ENCODE measurements at places on chromosomes 5 and 9.

DNA sequence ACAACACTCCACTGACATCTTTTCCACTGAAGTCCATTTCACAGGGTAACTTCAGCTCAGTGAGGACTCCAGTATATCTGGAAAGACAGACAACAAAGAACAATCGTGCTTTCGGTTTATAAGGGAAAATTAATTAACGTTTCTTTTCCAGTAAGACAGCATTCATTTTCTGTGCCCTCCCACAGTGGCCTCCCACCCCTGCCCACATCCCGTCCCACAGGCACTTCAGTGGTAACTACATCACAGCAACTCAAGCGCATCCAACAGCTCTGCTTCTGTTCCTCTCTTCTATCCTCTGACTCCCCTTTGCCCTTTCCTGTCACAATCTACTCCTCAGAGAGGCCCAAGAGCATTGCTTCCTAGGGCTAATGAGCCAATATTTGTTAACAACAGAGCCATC, 40.3 kb downstream of the GLDC start:
- DNase-seq, result no peak

GRCh38 chr5:142385194-142385593, 60.4 kb upstream of the SPRY4 start:
- DNase-seq, result no peak

GRCh38 chr5:16461026-16461425, 4.6 kb downstream of the ZNF622 start:
- no peak for DNase-seq

- no peak for DNase-seq
Observed at GRCh38 chr5:140571105-140571504, 6.5 kb downstream of the SLC35A4 start.

- DNase-seq, result no peak
Observed at GRCh38 chr5:179620293-179620692, 3.2 kb downstream of the HNRNPH1 start.

DNA sequence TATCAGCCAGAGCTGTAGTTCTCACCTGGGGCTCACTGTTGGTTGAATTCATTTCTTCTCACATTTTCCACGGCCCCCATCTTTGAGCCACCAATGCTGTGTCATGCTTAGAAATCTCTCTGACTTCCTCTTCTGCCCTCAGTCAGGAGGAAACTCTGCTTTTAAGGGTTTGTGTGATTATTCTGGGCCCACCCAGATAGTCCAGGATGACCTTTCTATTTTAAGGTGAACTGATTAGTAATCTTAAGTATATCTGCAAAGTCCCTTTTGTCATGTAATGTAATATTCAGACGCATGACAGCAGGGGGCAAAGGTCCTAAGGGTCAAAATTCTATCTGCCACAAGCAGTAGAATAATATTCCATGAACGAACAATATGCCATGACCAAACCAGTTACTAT, 88.4 kb downstream of the AK8 start:
- no peak for DNase-seq

GRCh38 chr5:125199373-125199772, 452.9 kb upstream of the ZNF608 start:
- no peak for DNase-seq

DNA sequence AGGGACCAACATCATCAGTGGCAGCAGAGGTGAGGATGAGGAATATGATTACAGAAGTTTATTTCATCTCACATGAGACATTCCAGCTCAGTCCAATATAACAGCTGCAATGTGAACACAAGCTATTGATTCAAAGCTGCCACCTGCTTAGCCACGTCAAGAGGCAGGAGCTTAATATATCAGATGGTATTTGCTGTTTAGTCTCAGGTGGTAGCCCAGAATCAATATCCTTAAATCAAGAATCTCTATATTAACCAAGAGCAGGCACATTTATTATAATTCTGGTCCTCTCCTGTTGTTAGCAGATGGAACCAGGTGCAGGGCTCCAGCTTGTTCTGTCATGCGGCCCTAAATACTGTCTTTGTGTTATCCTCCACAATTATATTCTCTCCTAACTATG, 431.6 kb downstream of the ICE1 start:
- no peak for DNase-seq

DNA sequence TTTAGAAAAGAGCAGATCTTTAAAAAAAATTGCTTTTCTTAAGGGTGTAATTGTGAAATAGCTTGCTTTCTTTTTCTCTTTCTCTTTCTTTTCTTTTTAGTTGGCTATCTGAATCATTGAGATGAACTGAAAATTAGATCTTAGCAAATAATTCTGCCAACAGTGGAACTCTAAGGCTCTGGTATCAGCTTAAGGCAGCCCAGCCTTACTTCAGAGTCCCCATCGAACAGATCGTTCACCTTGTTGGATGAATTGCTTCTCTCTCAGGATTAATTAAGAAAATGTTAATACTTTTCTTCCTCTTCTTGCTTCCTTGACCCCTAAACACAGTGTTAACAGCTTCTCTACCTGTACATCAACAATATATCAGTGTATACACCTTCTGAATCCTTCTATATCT, 92.1 kb downstream of the ZCCHC7 start:
- DNase-seq, result no peak

DNA sequence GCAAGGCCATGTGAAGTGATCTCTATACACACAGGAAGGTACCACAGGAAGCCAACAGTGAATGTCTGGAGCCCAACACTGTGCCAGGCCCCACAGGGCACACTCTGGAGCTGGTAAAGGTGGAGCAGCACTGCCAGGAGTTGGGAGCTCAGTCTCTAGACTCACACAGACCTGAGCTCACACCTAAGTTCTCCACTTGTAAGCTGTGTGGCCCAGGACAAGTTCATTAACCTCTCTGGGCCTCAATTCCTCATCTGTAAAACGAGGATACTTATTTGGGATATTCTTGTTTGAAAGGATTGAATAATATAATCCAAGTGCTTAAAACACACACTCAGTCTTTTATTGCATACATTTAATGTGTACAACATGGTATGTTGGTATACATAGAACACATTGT, 60.6 kb upstream of the IQGAP2 start:
- DNase-seq, result no peak

GRCh38 chr9:33158843-33159776, 8.0 kb downstream of the B4GALT1 start:
- DNase-seq, result no peak

DNA sequence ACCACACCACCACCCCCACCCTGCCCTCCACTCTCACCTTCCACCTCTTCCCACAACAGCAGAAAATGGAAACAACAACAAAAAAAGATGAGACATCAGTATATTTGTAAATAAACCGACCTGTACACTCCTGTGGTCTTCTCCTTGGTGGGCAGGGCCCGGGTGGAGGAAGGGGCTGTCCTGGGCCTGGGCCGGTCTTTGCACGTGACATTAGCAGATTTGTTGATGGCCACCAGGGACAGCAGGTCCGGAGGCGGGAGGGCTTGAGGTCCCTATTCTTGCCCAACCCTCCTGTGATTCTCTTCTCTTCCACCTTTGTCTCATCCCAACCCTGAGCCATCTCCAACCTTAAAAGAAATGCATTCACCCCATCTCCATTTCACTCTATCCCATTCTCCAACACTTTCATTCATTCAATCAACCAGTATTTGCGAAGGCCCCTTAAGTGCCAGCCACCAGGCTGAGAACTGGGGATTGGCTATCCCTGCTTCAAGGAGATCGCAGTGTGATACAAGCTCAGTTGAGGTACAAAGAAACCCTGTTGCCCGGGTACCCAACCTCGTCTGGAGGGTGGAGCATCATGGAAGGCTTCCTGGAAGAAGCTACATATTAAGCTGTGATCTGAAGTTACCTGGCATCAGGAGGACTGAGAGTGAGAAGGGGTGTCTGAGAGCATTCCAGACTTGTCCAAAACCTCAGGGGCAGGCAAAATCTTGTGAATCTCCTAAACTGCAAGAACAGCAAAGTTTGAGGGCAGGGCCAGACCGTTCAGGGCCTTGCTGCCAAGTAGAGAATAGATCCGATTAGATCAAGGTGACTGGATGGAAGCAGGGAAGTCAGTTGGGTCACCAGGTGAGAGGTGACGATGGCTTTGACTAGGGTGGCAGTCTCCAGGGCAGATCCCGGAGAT, 87.4 kb downstream of the LMX1B start:
- no peak for DNase-seq

DNA sequence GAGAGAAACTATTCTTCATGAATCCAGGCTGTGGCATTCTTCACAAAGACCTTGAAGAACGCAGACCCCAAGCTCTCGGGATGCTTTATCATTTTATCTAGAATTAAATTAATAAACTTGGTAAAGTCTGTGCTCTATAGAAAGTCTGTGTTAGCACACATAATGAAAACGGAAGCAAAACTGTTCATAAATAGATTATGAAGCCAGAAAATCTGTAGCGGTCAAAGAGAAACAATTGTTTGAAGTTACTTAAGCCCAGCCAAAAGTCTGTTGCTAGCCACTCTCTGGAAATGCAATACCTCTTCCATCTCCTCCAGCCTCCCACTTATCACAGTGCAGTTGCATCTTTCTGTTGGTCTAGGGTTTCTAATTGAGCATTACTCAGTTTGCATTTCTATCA, 375.9 kb downstream of the KIF4B start:
- DNase-seq, result no peak

- DNase-seq, result no peak
Observed at GRCh38 chr5:123174916-123175481, 86.0 kb downstream of the PRDM6 start.

GRCh38 chr5:56543441-56544388, 271.6 kb upstream of the MAP3K1 start:
- DNase-seq, result no peak

DNA sequence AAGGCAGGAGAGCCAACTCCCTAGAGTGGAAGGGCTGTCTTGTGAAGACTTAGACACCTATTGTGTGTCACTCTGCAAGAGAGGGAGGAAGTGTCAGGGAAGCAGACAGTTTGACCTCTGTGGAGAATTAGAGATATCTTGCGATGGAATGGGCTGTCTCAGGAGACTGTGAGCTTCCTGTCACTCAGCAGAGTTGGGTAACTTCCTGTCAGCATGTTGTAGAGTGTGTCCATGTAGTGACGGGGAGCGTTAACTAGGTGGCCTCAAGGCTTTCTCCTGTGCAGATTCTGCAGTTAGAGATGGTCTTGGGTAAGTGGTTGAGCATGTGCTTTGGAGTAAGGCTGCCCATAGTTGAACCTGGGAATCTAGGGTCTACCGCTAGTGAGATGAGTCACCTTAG, 136.5 kb downstream of the KIF4B start:
- DNase-seq, result no peak

DNA sequence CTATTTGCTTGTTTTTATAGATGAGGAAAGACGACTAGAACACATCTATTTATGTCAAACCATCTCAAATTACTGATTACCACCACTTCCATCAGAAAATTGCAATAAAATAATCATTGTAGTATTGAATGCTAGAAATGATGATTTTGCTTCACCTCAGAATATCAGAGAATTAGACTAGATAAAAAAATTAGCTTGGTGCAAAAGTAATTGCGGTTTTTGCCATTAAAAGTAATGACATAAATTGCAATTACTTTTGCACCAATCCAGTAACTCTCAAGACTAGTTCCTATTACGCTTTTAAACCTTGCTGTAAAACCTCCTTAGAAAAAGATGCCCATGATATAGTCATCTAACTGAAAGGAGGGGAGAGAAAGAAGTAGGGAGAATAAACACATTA, 556.7 kb upstream of the GRIN3A start:
- no peak for DNase-seq

DNA sequence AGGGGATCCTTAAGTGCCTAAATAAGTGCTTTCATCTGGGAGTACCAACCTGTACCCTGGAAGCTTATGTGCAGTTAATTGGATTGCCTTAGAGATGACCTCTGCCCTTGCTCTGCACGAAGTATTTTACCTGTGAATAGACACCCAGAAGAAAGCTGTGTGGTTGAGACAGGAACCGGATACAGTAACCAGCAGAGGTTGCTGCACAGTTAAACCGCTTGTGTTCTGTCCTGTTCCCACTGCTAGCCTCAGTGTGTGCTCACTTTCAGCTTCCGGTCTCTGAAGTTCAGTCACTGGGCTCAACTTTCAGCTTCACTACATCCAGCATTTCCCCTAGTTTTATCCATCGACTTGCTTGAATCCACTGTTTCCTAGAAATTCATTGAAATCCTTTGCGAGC, 185.3 kb downstream of the FAM170A start:
- DNase-seq, result no peak

DNA sequence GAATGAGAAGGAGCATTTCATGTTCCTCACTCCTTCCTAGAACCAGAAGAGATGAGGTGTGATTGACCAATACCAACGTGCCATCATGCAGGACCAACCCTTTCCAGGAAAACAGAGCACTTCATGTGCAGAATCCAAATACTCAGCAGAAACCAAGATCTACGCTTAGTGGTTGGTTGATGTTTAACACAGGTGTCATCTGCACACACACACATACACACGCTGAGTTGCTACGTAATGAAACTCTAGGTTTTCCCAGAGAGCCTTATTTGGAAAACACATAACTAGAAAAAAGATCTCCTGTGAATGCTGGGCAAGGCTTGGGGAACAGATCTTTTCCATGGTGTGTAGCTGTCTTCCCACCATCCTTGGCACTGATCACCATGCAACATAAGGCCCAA, 21.1 kb upstream of the ZNF622 start:
- no peak for DNase-seq

DNA sequence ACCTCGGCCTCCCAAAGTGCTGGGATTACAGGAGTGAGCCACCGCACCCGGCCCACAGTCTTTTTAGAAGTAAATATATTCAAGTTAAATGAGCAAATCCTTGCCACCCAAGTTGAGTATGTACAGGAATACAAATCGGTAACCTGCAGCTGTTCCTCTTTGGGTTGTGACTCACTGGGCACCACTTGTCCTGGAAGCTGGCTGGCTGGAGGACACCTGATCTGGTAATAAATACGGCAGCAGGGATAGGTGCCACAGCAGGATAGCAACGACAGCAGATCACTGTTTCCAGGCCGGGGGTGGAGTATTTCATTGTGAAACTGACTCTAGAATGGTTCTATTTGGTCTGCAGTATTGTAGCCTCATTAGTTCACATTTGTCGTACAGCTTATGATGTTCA, 35.7 kb upstream of the SLC36A2 start:
- no peak for DNase-seq

DNA sequence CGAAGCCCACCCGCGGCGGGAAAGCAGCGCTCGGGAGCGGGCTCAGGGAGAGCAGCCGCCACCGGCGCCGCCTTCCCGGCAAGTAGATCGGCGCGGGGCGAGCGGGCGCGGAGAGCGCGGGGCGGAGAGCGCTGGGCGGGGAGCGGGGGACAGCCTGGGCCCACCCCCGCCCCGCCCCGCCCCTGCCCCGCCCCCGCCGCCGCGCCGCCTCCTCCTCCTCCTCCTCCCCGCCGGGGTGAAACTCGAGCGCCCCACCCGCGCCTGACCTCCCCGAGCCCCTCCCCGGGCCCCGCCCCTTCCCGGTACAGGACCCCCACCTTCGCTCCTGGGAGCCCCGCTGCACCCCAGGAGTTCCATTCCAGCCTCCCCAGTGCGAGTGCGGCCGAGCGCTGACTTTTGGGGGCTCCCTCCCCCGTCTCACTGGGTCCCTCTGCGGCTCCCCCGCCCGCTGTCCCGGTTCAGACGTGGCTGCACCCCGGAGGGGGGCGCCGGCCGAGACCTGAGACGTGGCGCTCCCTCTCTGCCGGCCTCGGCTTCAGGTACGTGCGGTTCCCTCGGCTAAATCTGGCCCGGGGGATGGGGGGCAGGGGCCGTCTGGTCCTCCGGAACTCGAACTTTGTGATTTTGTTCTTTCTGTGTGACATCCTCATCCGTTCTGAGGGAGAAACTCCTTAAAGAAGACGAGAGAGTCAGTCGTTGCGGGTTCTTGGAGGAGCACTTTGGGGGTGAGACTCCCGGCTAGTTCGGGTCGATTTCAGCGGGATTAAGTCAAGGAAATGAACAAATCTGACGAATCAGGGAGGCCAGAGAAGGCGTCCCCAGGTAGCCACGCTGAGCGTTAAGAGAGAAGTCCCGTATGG, at the start of gene SEMA5A:
TSS of gene SEMA5A (minus strand) at position 84 of the 860 bp plus-strand sequence. CDS start 166,129 bp downstream, outside the sequence.
- DNase-seq, result no peak

All from stimulated activated CD4-positive, alpha-beta T cell treated with anti-CD3 and anti-CD28 coated beads, Interleukin-1b, Interleukin-23, amount 100 ng/mL, for 48 hours (primary cell).